Fibroblast of pulmonary artery (primary cell): ENCODE measurements at places on chromosomes 3 and 15.

DNA sequence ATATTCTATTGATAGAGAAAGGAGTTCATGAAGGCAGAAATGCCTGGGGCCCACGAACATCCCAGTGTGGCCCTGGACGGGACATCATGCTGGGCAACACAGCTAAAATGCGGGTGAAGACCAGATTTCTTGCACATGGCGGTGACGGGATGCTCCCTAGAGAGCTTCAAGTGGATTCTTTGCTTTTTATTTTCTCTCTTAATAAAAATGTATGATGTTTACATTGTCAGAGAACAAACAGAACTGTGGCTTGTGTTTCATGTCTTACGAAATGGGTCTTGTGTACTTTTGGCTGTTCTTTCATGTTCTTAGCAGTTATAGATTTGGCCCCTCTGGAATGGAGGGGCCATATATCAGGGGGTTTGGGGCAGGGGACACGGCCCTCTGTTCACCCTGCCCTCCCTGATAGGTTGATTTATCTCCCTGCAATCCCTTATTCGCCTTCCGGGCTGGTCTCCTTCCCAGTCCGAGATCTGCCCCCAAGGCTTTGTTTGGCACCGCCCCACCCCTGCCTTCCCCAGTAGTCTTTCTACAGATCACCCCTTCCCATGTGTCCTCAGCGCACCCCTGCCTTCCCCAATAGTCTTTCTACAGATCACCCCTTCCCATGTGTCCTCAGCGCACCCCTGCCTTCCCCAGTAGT, 68.7 kb upstream of the CGNL1 start:
- DNase-seq: no peak

DNA sequence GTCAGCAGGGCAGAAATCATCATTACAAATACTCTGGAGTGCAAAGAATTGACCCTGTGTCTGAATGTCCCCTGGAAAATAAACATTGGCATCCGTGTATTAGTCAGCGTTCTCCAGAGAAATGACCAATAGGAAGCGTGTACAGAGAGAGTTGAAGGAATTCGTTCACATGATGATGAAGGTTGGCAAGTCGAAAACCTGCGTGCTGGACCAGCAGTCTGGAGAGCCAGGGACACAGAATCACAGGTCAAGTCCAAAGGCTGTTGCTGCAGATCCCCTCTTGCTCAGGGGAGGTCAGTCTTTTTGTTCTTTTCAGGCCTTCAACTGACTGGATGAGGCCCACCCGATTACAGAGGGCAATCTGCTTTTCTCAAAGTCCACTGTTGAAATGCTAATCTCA, 16.6 kb downstream of the GP9 start:
- DNase-seq: peak; percentile 13

DNA sequence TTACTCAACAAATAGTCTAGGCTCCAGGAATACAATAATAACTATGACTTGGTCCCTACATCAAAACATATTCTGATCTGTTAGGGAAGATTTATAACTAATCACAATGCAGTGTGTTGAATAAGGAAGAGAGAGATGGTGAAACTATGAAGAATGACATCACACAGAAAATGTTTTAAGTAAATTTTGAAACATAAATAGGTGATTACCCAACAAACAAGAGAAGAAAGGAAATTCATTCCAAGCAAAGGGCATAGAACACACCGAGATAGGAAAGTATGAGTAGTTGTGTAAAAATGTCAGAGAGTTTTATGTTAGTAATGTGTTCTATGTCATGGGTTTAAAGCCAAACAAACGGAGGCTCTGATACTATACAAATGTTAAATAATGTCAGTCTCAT, 13.4 kb downstream of the SEC62 start:
- DNase-seq: peak; percentile 90

DNA sequence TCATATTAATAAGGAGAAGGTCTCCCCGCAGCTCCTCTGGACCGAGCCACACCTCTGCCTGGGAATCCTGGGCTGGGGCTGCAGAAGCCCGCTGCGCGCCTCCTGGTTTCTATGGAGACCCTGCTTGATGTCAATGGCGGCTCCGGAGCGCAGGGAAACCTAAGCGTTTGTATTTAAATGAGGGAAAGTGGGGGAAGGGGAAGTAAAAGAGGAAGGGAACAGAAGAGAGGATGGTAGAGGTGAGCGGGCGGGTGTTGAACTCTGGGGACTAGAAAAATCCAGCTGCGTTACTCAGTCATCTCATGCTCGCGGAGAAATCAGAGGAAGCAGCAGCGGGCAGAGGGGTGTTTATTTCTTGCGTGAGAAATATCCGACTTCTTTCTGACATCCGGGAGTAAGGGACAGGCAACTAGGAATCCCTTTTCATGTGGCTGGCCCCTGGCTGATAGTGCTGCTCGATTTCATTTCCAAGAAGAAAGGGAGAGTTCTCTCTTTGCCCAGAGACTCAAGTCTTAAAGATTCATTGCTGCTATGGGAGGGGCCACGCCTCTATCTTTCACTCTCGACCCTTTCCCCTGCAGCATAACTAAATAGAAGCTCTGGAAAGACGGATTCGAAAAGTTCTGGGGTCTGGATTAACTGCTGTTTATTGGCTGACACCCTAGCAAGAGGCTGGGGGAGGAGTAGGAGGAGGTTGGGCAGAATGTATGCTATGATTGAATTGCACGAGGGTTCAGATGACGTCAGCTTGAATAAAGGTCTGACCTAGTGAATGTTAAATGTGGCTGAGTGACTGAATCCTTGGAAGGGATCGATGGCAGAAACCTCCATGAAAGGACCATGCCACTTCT, 110.5 kb upstream of the GAP43 start:
- peak; percentile 55 for DNase-seq

- DNase-seq: no peak
Measured at GRCh38 chr3:139110072-139110830, 65.6 kb upstream of the PRR23C start.

- DNase-seq: no peak
Measured at GRCh38 chr15:77632534-77633133, at the start of gene LINGO1. LINGO1 (minus strand) TSS chr15:77632912; CDS start chr15:77632315, 597 bp downstream.

DNA sequence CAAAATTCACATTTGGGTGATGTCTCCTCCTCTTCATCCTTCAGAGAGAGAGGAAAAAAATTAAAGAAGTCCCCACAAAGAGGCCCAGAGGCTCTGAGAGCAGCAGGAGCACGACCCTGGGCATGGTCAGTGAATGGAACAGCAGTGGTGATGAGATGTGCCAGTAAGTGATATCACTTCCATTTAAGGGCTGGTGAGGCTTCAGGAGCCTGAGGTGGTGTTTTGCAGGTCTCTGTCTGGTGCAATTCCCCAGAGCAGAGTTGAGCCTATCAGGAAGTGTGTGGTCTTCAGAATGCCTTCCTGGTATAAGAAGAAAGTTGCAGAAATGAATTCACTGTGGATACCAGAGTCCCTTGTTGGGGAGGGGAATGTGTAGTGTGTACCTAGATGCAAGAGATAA, 21.4 kb downstream of the ERICH6 start:
- no peak for DNase-seq

DNA sequence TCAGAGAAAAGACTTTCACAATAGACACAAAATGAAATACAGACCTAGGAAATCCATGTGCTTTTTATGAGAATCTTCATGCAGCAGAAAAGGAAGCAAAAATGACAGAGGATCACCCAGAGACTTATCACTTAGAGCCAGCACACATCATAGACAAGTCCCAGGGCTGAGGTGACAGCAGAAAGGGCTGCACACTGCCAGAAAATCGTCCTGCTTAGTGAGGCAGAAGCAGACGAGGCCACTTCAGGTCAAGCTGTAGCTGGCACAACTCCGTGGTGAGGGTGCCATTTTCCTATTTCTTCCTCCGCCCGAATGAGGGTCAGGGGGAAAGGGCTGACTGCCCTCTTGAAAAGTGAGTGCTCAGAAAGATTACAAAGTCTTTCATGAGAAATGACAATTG, 95.9 kb upstream of the TNIK start:
- DNase-seq: no peak

DNA sequence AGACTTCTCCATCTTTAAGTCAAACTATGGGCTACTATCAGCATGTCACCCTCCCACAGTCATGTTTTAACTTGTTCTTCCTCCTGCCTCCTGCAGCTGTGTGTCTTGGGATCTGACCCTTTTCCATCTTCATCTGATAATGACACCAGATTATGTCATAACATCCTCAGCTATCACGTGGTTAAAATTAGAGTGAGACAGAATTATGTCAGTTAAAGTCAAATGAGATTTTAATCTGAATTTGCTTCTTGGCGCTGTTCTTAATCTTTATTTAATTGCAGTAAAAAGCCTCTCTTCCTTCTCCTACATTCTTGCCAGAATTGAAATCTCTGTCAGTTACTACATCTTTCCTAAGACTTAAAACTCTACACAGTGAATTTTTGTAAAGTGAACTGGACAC, 107.2 kb downstream of the ARPP21 start:
- DNase-seq: no peak

DNA sequence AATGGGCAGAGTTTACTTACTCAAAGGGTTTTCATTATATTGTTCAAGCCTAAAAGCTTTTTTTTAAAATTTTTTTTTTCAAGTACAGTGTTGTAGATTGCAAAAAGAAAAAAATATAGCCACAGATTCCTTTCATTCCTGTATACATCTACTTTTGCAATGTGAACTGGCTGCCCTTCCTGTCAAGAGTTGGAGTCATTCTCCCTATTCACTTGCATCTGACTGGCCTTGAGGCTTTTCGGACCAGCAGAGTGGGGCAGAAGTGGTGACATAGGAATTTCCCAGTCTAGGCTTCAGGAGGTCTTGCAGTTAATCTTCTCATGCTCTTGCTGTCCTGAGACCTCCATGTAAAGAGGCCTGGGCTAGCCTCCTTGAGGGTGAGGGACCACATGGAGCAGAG, 218.3 kb upstream of the CFAP20DC start:
- DNase-seq: peak; percentile 17

DNA sequence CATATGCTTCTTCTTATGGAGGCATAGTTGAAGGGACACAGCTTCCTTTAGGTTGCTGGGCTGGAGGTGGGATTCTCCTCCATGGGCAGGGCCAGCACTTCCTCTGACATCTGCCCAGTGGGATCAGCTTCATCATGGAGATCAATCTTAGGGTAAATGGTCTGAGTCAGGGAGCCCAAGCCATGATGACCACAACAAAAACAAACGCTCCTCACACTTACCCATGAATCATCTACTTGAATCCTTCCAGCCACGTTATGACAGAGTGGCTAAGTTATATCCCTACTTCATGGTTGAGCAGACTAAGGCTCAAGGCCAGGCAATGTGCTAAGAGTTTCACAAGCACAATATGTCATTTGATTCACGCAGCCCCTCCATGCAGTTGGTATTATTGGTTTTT, 87.2 kb upstream of the NMNAT3 start:
- DNase-seq: peak; percentile 39
